ENCODE measurements at places on chromosomes 5 and 9.

GRCh38 chr5:74482990-74483389 lies 157.5 kb downstream of the ENC1 start:
- no peak for DNase-seq

DNA sequence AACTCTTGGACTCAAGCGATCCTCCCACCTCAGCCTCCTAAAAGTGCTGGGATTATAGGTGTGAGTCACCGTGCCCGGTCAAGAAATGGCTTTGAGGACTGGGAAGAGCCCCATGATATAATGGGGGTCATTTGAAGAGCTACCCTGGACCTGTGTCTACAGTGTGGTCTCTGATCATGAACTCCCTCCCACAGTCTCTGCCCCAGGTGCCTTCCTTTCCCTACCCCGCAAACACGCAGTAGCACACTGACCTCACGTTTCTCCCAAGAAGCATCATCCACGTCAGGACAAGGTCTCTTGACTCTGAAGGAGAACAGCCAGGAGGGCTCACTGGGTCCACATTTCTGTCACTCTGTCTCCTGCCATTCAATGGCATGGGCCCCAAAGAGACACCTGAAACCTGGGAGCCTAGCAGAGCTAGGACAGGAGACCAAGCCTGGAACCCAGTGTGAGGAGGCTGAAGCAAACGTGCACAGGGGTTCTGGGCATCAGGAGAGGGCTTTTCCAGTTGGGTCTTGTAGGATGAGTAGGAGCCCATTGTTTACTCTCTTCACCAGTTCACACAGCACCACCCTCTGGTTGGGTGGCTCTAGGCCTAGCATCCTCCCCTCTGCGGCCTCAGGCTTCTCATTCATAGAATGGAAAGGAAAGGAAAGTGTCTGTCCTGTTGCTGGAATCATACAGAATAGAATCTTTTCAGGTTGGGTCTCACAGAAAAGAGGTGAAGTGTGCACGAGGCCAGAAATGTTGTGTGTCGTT lies 23.0 kb downstream of the PRRX2 start:
- DNase-seq, result no peak

DNA sequence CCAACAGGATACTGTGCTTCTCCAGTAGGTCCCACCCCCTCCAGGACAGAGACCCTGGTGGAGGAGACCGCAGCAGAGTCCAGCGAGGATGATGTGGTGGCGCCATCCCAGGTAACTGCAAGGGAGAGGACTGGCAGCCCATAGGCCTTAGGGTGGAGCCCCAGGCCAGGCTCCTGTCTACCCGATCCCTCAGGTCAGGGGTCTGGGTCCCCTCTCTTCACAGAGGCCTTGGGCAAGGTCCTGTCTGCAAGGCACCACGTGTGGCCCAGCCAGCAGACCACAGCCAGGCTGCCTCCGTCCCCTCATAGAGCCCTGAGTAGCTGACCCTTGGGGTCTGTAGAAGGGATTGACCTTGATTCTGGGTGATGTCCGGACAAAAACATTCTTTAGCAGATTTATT lies 20.0 kb downstream of the CD74 start:
- no peak for DNase-seq

- no peak for DNase-seq
Observed at GRCh38 chr5:139678751-139679750, 30.9 kb downstream of the CXXC5 start.

DNA sequence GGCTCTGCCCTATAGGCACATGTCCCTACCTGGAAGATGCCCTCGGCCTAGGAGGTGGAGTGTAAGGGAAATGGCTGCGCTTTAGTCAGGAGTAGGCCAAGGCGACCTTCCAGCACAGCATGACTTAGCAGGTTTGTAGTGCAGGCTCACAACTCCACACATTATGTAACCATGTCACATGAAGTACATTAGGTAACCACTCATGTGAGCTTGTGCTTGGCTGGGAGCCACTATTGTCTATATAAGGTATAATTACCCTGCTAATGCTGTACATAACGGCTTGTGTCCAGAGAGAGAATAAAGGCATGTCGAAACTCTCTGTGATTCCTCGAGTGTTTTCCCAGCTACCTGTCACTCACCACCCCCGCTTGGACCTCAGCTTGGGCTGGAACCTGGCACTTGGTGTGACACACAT lies 74.9 kb downstream of the CAMK4 start:
- DNase-seq, result no peak

DNA sequence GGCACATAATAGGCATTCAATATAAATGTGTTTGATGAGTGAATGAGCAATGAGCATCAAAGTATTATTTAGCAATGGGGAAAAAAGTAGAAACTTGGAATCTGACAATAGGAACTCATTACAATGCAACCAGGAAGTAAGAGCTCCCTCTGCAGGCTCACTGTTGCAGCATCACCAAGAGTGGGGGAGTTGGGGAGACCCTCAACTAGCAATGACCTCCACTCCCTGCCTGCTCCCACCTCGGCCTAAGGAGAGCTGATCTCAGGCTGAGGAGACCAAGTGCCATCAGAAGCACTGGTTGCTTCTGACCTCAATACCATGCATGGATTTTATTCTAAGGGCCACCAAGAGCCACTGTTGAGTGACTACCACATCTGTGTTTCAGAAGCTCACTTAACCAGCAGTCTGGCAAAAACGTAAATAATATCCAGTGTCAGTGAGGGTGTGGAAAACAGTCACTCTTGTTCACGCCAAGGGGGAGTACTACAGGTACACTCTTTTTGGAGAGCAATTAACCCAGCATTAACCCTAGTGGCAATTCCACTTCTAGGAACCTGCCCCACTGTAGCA lies 8.0 kb downstream of the VDAC1 start:
- no peak for DNase-seq

GRCh38 chr9:135346438-135347050 lies 133.0 kb upstream of the PPP1R26 start:
- no peak for DNase-seq

GRCh38 chr9:38285236-38285635 lies 107.3 kb upstream of the ALDH1B1 start:
- no peak for DNase-seq

DNA sequence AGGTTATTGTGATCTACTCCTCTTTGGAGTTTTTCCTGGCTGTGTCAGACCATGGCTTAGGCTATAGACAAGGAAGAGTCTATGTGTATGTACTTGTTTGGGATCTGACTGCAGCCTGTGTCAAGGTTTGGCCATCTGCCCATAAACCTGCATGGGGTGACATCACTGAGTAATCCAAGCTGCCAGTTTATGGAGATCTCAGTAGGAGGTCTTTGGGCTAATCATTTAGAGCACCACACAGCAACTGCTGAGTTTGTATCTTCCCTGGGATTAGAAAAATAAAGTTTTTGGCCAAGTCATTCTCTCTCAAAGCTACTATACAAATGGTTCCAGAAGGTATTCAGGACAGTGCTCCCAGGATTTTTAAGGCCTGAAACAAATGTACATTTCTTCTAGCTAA lies 65.5 kb upstream of the HSPB3 start:
- no peak for DNase-seq

DNA sequence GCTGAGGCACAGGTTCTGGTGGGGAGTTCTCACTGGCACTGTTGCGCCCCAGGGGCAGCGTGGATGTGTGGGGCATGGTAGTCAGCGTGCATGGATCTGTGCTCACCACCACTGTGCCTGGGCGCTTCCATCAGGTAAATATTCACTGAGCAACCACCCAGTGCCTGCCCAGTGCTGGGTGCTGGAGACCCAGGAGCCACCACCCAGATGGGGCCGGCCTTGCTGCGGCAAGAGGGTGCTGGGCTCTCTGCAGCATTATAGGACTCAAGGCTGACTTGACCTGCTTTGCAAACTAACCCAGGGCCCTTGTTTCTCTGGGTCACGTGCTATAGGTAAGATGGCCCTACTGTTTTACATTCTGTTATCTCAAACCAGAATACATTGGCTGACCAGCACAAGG lies 60.5 kb downstream of the DAP start:
- no peak for DNase-seq

- no peak for DNase-seq
Observed at GRCh38 chr9:108168236-108168850, 678.8 kb upstream of the KLF4 start.

DNA sequence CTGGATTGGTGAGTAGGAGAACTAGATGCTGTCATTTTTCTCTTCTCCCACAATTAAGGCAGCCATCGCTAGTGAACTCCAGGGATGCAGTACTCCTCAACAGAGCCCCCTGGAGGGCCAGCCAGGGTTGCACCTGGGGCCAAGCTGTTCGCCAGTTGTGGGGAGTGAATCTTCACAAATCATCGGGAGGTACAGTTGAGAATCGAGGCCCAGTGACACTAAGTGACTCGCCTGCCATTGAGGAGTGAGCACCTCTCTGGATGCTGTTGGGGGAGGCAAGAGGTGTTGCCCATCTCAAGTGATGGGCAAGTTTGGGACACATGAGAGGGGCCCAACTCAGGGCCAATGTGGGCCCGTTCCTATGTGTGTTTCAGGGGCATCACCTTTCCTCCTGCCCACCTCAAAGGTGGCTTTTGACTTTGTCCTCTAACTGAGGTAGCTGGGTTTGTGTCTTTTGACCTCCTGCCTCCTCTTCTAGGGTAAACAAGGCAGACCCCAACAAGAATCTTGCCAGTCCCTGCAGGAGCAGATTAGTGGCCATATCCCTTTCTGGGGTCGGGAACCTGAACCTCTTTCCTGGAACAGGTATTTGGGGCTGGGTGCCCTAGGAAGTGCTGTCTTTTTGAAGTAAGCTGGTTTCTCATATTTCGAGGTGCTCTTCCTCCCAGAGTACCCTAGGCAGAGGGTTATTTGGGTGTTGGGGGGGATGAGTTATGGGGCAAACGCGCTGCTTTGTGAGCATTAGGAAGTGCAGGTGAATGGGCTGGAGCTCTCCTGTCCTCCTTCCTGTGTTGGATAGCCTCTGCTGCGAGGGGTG lies 181.2 kb downstream of the MACROH2A1 start:
- no peak for DNase-seq

GRCh38 chr9:137437691-137438590 lies 3.2 kb downstream of the ENTPD8 start:
- DNase-seq, result no peak

DNA sequence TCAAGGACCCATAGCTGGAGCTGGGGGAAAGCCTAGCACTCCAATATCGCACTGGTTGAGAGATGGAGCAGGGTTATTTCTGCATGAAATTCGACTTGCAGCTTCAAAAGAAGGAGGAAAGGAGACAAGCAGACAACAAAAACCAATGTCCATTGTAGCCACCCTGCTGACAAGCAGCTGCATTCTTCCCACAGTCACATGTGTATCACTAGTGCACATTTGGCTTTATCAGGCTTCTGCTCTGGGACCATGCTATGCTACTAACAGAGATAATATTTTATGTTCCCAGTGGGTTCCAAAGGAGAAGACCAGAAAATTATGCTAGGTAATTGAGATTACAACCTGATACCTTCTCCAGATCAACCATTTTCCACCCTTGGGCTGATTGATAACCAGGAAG lies 59.7 kb downstream of the MFAP3 start:
- no peak for DNase-seq

DNA sequence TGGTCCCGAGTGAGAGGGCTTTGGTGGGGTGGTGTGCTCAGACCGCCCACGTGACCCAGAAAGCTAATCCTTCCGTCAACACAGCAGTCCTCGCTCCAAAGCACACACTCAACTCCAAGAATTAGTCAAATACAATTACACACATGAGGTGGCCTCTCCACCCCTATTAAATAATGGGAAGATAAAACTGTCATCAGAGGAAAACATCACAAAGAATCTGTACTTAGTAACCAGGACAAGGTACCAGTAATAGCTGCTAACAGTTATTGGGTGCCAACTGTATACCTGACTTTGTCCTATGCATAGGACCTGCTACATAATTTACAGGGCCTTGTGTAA lies 222.8 kb downstream of the HSPA4 start:
- DNase-seq, result no peak

DNA sequence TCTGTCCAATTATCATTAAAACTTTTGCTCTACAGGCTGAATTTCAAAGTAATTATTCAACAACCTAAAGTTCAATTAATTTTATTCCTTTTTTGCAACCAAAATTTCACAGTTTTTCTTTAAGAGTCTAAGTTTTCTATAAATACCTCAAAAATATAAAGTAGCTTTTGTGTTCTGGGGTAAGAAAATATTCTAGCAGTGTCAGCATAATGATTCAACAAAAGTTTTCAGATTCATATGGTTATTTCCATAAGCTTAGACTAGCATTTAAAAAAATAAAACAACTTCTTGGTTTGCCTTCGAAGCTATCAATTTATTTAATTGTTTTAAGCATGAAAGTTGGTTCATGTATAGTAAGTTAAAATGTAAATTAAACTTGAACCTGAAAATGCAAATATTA lies 1962.3 kb upstream of the CDH6 start:
- DNase-seq, result no peak

DNA sequence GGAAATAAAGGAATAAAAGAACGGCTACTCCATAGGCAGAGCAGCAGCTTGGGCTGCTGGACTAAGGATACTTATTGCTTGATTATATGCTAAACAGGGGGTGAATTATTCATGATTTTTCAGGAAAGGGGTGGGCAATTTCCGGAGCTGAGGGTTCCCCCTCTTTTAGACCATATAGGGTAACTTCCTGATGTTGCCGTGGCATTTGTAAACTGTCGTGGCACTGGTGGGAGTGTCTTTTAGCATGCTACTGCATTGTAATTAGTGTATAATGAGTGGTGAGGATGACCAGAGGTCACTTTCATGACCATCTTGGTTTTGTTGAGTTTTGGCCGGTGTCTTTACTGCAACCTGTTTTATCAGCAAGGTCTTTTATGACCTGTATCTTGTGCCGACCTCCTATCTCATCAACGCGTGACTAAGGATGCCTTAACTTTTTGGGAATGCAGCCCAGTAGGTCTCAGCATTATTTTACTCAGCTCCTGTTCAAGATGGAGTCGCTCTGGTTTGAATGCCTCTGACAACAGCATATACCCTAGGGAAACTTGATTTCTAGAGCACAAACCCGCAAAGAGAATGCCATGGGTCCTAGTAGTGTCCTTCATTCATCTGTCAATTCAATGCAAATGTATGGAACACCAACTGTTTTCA lies 47.8 kb upstream of the PWWP2A start:
- DNase-seq, result no peak

DNA sequence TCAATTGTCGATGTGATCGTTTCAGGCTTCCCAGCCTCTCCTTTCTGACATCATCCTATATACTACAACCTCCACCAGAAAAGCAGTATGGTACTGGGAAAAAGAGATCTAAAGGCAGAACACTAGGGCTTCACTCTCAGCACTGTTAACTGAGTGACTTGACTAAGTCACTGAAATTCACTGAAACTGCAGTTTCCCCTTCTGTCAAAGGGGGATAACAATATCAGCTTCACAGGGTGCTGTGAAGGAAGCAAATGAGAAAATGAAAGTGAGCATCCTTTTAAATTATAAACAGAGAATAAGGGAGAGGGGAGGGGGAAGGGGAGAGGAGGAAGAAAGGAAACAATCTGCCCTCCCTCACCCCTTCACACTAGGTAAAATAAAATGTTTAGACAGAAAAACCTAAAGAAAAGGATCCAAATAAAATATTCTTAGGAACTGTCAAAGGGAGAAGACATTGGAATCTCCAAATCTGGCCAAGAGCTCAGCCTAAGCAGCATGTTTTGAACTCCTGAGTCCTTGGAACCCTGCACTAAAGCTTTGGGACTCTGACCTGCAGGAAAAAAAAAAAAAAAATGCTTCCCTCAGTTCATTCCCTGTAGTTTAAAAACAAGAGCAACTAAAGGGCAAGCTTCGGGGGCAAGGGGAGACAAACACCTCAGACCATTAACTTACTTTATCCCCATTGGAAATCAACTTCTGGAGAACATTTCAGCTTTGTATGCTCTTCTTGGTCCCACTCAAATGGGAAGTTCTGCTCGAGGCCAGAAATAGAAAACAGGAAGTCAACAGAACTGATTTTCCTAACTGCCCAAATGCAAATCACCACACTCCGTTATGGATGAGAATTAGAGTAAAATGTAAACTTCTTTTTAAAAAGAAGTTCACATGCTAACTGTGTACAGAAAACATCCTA lies 178.3 kb downstream of the DEPDC1B start:
- no peak for DNase-seq

Data from left ventricle myocardium inferior (tissue), 1 donor.